ENCODE measurements at places on chromosomes 2 and 18.

DNA sequence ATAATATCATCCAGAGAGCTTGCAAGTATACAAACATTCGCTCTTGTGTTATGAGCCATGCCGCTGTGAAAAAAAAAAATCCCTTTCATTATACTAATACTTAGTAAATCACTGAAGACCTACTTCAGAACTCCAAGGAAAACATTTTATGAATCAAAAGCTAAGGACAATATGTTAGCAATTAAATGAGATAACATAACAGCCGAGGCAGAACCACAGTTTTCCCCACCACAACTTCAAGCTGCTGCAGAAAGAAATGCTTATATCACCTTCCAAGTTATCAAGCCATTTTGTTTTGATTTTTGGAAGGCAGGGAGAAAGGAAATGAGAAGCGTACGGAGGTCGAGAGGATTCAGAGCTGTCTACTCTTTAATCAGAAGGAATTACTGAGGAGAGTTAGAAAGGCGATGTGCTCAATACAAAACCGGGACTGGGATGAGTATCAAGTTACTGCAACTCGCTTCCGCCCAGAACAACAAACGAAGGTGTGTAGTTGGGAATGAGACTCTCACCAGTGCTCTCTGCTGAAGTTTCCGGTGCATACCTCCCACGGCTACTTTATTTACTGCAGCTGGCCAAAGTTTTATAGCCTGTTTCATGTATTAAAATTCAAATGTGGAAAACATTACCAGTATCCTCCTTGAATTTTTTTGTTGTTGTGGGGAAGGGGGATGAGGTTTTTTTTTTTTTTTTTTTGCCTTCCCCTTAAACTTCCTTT, 292.2 kb upstream of the CCDC68 start:
- no peak for DNase-seq

DNA sequence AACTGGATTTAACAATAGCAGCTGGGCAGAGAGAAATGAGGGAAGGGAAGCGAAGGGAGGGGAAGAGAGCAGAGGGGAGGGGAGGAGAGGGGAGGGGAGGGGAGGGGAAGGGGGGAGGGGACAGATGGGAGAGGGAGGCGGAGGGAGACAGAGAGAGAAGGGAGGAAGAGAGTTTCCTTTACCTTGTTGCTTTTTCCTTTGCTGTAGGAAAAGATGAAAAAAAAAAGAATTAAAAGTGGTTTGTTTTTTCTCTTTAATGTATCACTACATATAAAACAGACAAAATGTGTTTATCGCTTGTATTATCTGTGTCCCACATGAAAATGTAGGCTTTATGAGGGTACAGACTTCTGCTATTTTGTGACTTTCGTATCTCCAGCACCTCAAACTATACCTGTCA, 190.4 kb upstream of the KYNU start:
- DNase-seq: no peak

DNA sequence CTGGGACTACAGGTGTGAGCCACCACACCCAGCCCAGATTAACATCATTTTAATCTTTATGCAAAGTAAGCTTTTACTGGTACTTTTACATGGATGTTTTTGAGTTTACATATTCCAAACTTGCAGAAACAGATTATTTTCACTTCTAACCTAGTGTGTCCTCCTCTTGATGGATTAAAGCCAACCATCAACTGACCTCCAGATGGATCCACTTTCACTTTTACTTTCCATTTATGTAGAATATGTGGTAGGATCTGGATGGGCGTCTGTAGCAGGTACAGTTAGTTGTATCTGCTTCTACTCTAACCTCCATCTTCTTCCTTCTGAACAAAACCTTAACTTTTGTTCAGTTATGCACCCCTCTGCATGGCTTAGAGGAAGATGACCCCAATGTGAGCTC, 264.1 kb downstream of the CDH20 start:
- DNase-seq: no peak

DNA sequence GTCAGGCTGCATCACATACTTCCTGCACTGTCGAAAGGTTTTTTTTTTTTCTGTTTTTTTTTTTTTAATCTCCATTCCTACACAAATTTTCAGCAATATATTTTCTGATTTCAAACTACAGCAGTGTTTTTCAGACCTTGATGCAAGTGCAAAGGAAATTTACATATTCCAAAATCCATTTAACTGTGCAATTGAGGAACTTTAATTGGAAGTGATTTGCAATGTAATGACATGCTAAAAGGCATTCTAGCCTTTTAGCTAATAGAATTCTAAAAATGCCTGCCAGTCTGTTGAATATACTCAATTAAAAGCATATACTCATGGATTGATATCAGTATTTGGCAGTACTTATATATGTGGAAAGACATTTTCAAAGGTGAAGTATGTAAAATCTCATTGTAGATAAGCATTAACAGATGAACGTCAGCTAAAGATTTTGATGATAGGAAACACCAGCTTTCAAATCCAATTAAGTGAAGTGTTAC, 210.5 kb downstream of the OTX1 start:
- DNase-seq: no peak

Measured in stimulated activated CD4-positive, alpha-beta T cell treated with anti-CD3 and anti-CD28 coated beads, Interleukin-15, amount 100 ng/mL, for 24 hours (primary cell).